ENCODE measurements at places on chromosomes 5 and 9.
A peak's percentile ranks its signal among the peaks of the same experiment; 100 is the strongest.

DNA sequence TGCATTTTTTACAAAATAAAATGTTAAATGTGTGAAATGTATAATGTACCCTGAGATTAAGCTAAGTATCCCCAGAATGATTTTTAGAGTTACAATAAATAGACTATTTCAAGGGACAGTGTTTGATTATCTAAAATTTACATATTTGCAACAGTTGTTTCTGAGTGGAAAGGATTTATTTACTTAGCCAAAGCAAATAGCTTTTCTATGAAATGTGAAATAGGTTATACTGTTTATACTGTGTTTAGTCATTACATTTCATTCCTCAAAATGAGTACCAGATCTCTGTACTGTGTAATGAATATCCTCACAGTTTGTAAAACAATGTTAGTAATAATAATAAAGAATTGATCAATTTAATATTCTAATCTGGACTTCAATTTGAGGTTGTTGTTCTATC lies 1019.0 kb downstream of the NR2F1-AS1 start:
- no peak for DNase-seq

- DNase-seq = no peak
Measured at GRCh38 chr5:16178745-16179372, 732 bp downstream of the MARCHF11 start.

DNA sequence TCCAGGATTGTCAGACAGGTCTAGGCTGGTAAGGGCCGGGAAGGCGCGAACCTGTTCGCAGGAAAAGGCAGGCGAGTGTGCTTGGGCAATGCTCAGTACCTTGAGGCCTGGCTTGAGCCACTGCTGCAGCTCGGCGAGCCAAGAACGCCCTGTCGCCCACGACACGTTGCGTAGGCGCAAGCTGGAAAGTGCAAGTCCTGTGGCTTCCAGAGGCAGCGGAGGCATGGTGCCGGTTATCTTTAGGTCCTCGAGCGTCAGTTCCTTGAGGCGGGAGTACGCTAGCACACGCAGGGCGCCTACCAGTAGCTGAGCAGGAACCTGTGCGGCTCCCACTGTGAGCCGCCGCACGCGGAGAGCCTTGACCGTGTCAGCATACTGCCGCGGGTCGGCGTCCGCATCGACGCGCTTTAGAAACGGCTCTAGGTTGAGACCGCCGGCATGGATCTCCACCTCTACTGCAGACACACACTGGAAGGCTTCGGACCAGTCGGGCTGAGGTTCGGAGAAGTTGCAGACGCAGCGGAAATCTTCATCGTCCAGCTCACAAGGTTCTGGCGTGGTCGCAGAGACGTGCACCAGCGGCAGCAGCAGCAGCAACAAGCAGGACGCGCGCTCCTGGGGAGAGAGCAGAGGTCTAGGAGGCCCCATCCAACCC lies 482 bp downstream of the CD14 start:
- no peak for DNase-seq

DNA sequence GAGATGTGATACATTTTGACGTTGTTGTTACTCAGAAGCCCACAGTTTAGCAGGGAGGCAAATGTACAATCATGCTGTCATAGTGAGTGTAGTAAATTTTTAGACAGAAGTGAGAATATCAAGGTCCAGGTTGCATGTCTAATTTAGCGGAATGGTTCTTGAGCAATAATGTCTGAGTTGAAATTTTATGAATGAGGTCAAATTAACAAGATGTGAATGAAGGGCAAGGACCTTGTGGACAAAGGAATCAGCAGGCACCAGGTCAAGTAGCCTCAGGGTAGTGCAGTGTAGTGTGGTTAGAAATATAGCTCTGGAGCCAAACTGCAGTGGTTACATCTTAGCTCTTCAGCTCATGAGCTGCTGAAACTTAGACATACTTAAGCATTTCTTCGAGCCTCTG lies 36.2 kb downstream of the TNFSF8 start:
- DNase-seq = no peak

- DNase-seq = peak; percentile 80
Measured at GRCh38 chr5:44332285-44332971, 56.8 kb downstream of the FGF10 start.

GRCh38 chr9:38685535-38685934 lies 34.4 kb downstream of the FAM240B start:
- no peak for DNase-seq

GRCh38 chr5:81787474-81788242 lies 36.8 kb upstream of the SSBP2 start:
- no peak for DNase-seq

GRCh38 chr9:133111808-133112662 lies 9.0 kb downstream of the RALGDS start:
- DNase-seq = no peak

Data from Karpas-422 (cell line).